Memory B cell (primary cell): ENCODE measurements at places on chromosomes 12 and 14.

GRCh38 chr12:32249777-32250176, 143.1 kb downstream of the BICD1 start:
- no peak for DNase-seq

GRCh38 chr12:108204117-108204987, 75.3 kb downstream of the WSCD2 start:
- no peak for DNase-seq

GRCh38 chr12:92634202-92634601, 68.6 kb upstream of the PLEKHG7 start:
- no peak for DNase-seq

DNA sequence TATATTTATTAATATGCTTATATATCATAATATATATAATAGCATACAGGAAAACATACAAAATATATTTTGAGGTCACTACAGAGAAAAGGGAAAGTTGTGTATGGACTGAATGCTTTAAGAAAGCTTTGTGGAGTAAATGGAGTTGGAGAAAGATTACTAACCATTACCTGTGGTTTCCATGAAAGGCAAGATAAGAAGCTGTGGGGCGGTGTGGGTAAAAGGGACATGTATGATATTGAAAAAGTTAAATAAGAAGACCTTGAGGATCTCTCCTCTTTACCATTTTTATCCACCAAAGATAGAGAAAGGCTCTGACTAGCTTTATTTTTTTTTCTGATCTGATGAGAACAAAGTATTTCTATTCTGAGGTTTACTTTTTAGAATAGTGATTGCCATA, 404.4 kb downstream of the TRHDE start:
- no peak for DNase-seq

DNA sequence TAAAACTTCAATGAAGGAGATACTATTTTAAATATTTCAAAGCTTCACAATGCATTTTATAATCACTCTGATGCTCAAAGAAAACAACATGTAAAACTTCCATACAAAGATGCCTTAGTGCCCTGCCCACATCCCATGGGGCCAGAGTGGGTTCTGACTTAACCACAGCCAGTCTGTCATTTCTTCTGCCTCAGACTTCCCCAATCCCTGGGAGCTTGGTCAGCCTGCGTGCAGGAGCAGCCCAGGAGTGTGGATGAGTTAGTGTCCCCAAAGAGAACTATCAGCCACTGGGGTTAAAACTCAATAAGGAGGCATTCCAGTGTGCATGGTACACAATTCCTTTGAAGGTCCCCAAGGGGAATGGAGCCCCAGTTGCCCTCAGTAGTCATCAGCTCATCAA, 100.3 kb downstream of the PTCSC3 start:
- DNase-seq: no peak

GRCh38 chr14:63345826-63346225, 27.1 kb upstream of the GPHB5 start:
- no peak for DNase-seq

DNA sequence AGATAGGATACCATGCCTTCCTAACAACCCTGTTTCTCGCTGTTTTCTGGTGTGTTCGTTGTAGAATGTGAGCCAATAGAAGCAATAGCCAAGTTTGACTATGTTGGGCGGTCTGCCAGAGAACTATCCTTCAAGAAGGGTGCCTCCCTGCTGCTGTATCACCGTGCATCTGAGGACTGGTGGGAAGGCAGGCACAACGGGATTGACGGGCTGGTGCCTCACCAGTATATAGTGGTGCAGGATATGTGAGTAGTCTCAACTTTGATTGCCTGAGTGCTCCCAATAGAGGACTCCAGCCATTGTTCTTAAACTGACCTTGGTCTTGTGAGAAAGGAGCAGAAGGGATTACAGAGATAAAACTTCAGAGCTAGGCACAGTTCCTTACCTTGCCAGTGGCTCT, 96.2 kb downstream of the KICS2 start:
- DNase-seq: no peak

- DNase-seq: no peak
These were observed 327.2 kb upstream of the E2F7 start for GRCh38 chr12:77392467-77393088.

DNA sequence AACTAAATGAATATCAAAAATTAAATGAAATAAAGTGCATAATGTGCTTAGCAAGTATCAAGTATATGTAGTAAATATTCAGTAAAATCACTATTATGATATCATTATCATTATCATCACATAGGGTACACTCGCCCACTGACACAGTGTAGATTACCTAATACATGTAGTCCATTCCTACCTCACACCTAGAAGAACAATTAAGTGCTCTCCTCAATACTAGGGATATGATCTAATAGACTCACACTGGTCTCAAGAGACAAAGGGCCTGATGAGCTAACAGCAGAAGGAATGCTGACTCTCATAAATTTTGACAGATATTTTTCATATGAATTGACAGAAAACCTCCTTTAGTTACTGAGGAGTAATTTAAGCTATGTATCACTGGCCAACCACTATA, 29.1 kb downstream of the FSCB start:
- no peak for DNase-seq

- DNase-seq: no peak
These were observed 249.0 kb downstream of the CACNA1C start for GRCh38 chr12:2301531-2302461.

GRCh38 chr12:127127897-127128296, 1139.1 kb upstream of the TMEM132C start:
- no peak for DNase-seq

GRCh38 chr12:53185582-53186153, 4.9 kb upstream of the CSAD start:
- no peak for DNase-seq

DNA sequence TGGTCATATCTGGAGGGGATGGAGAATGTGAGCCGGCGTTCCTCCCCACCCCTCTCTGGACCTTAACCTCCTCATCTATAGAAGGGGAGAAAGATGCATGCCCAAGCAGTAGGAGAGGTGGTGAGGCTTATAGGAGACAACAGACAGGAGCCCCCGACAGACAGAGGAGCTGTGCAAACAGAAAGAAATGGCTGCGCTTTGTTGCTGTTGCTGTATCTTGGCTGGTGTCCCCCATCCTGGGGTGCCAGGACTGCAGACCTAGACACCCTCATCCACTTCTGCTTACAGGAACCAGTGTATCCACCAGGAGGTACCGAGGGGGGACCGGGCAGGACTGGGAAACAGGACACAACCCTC, 397 bp downstream of the SERPINA1 start:
- DNase-seq: no peak

DNA sequence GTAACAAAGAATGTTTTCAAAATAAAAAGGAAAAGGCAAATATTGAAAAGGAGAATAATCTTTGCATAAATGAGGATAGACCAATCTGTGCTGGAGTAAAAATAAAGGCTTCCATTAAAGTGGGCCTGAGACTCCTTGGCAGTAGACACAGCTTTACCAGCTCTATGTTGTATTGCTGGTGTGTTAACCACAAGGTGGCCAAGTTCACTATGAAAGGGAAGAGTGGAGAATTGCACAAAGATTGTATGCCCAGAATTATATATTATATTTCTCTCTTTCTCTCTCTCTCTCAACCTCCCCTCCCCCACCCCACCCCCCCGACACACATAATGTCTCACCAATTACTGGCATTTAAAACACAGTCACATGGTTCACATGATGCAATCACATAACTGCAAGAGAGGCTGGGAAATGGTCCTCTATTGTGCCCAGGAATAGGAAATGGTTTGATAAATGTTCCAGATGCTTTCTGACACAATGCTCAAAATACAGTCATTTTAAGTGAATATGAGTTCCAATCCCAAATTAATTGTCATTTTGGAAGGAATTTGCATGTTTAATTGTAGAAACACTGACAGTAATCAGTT, 222.6 kb upstream of the SYT1 start:
- DNase-seq: no peak

- DNase-seq: no peak
These were observed 27.8 kb downstream of the FBXL14 start for GRCh38 chr12:1566449-1567135.

- DNase-seq: no peak
These were observed 70.5 kb downstream of the BCL11B start for GRCh38 chr14:99201351-99202073.

DNA sequence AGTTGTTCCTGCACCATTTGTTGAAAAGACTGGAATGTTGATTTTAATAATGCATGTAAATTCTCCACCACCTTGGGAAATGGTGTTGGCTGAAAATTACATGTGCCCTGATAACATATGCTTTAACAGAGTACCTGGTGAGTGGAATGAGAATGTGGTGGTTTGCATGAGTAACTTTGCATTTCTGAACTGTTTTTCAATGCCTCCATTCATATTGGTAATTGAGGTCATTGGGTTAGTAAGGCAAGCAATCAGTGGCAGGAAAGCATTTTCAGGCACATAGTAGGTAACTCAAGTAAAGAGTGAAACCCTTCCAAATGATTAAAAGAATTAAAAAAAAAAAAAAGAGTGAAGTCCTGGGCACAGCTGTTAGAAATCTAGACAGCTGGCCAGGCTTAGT, 32.2 kb upstream of the BICD1 start:
- DNase-seq: no peak

DNA sequence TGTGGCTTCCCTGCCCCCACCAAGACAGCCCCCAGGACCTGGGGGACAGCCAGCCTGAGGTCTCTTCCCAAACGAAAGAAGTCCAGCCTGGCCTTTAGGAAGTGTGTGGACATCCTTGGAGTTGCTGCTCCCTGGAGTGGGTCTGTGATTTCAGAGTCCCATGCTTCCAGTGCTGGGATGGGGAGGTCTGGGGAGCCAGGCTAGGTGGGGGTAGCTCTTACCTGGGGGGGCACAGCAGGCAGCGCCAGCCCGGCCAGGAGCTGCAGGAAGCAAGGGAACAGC, 509 bp downstream of the PGF start:
- no peak for DNase-seq

DNA sequence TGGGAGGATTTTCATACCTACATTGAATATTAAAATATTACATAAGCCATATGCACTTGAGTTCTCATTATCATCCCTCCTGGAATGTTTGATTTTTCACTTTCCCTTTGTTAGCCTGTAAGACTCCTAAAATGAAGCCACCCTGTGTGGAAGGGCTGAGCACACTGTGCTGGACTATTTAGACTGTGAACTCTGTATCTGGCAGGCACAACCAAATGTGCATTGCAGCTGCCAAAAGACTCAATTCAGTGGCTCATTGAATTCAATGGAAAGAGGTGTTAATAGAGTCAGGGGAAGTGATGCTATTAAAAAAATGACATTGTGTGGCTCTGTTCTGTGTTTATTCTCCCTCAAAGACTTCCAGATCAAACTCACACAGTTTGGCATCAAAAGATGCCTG, 111.1 kb downstream of the SMOC1 start:
- no peak for DNase-seq

DNA sequence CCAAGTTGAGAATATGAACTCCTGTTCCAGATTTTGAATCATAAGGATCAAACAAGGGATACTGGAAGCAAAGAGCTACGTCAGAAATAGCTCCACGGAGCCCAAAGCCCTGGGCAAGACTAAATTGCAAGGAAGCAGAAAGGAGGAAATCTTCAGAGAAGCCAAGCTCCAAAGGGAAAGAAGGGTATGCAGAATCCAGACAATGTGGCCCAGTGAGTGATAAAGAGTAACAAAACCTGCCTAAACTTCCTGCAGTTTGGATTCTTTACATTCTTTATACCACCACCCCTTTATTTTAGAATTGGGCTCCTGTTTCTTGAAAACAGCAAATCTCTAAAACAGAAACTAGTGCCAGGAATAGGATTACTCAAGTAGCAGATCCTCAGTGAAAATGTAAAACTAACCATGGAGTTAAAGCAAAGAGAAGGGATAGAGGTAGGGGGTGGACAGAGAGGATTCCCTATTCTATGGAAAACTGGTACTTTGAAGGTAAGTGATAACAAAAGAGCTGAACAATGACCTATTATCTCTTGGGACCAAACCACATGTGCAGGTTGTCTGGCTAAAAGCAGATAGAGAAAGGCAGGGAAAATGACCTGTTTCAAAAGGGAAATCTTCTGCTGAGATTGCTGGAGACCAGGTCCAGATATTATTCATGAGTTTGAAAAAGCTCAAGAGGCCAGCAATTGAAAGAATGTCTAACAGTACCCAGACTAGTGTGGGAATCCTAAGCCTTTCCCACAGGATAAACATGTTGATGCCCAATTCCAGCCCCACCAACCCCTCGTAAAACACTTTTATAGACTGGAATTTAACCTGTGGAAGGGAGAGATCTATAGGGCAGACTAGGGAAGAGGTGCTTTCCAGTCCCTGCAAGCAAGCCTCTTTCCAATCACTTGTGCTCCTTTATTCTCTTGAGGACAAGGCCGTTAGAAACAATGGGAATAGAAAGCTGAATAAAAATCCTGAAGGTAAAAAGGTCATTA, 24.5 kb downstream of the MBIP start:
- no peak for DNase-seq

DNA sequence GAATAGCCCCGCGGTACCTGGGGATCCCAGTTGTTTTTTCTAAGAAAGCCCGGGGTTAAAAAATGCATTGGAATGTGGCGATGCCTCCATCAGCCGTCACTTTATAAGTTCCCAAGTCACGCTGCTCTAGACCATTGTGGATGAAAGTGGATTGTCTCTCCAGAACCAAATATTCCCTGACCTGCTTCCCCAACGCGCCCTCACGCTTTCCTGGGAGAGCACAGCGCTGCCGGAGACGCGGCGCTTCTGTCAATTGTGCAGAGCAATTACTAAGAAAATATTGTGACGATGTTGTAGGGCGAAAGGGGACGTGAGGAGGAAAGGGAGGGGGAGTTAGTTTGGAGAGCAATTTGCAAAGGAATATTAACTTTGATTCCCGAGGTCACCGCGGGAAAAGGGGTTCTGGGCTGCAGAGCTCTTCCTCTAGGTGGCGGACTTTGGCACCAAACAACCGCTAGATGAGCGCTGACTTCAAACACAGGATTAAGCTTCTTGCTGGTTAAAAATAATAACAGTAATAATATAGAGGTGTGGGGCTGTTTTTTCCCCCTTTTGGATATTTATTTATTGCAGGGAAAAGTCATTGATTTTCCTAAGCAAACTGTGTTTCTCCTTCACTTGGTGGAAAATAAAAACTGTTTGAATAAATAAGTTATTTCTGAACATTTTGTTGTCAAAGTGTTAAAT, 9.6 kb upstream of the FOXG1 start:
- no peak for DNase-seq

- no peak for DNase-seq
These were observed 57.9 kb downstream of the KDM2B start for GRCh38 chr12:121522971-121523370.

DNA sequence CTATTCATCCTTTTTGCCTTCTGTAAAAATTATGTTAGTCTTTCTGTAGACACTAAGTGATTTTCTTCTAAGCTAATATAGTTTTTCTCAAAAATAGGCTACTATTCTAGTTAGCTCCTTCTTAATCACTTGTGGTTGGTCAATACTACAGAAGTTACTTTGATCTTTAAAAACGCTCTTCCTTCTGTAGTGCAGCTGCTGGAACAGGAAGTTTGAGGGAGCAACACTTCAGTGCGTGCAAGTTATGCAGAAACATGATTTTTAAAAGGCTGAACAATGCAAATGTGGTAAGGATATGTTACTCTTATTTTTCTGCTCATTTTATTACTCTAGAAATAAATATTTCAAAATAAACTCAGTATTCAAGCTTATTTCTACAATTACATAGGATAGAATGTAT, 11.1 kb upstream of the RERGL start:
- no peak for DNase-seq
